ENCODE measurements at places on chromosomes 1 and 21.

- no peak for DNase-seq
Measured at GRCh38 chr1:241589521-241589920, 50.6 kb downstream of the CHML start.

GRCh38 chr1:62353853-62354252 is 34.6 kb upstream of the KANK4 start:
- no peak for DNase-seq

- peak; percentile 87 for DNase-seq
Measured at GRCh38 chr21:33948096-33948950, 32.7 kb upstream of the ATP5PO start.

DNA sequence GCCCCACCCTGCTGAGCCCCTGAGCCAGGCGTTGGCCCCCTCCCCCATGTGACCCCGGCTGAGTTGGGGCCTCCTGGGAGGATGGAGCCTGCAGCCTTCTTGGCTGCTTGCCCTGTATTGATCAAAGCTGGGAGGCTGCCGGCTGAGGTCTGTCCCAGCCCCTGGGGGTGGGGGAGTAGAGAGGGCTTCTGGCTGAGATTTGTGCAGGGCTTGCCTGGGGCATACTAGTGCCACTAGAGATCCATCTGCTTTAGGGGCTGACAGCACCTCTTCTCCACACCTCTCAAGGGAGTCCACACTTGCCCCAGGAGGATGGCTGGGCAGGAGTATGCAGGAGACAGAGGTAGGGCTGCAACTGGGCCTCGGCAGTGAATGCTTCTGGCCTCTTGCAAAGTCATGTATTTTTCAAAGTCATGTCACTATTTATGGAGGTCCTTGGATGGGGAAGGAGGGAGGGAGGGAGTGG is 53.6 kb upstream of the SSBP3 start:
- no peak for DNase-seq

DNA sequence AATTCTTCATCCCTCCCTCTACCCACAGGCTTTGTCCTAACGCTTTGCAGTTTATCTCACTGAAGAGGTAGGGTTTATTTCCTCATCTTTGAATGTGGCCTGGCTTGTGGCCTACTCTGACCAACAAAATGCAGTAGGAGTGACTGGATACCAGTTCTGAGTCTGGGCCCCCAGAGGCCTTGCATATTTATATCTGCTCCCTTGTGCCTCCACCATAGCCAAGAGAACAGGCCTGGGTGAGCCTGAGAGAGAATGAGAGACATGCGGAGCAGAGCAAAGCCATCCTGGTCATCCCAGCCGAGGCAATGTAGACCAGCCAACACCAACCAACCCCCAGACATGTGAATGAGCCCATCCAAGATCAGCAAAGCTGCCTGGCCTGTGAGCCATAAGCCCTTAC is 30.3 kb downstream of the SMIM12 start:
- peak; percentile 44 for DNase-seq

DNA sequence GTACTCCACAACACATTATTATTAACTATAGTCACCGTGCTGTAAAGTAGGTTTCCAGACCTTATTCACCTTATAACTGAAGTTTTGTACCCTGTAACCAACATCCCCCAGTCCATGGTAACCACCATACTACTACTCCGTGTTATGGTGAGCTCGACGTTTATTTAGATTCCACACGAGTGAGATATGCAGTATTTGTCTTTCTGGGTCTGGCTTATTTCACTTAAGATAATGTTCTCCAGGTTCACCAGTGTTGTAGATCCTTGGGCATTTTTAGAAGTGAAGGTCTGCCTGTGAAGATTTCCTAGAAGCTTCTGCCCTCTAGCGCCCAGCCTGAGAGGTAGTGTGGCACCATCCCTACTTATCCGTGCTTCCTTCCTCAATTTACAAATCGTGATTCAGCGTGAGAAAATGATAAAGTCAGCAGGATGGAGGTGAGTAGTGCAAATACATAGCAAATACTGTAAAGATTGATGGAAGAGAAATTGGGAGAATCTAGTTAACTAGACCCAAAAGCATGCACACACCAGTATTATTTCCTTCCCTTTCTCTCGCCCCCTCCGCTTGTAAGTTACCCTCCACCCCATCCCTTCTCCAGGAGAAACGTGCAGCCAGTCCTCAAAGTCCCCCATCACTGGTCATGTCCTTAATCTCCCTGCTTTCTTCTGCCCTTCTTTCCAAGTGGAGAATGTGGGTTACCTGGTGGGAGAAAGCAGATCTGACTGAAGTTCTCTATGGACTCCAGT is 36.0 kb upstream of the DISC1 start:
- peak; percentile 71 for DNase-seq

- peak; percentile 32 for DNase-seq
Measured at GRCh38 chr1:19091196-19091953, 118.7 kb downstream of the UBR4 start.

DNA sequence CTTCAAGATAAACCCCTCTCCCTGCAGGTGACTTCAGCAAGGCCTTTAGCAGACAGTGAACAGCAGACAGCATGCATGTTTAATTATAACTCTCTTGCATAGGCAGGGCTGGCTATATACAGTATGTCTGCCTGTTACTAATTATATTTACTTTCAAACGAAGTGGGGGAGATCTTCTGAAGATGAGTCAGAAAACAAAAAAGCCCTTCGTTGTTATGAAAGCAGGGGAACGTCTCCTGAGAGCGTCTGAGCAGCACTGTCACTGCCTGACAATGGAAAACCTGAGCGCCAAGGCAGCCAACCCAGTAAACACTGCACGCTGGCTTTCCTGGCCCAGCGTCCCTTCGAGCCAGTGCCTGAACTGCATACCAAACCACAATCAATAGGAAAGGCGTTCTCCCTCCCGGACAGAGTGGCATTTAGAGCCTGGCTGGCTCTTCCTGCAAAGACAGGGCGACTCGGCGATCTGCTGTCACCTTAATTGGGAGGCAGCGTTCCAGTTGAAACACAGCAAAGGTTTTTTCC is 54.1 kb downstream of the TOMM20 start:
- DNase-seq = peak; percentile 73

GRCh38 chr1:230169454-230170152 is 102.6 kb downstream of the GALNT2 start:
- no peak for DNase-seq

- DNase-seq = no peak
Measured at GRCh38 chr1:14141656-14142055, 441.7 kb downstream of the PRDM2 start.

GRCh38 chr21:43637530-43638158 is 21.6 kb downstream of the HSF2BP start:
- DNase-seq = no peak

DNA sequence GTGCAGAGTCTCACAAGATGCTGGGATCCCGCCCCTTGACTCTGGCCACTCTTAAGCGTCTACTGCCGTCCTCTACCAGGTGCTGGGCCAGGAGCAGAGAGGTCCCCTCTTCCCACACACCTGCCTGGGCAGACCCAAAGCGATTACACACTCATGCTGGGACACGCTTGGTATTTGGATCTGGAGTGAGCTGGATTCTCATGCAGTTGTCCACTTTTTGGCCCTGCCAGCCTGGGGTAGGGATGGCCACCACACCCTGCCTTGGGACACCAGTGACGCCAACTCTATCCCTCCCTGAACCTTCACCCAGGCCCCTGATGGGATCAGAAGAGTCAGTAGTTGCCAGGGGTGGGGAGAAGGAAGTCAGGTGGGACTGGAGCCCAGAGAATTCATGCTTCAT is 28.6 kb downstream of the ITPKB start:
- DNase-seq = no peak

- DNase-seq = no peak
Measured at GRCh38 chr1:64046243-64046642, 157.2 kb upstream of the UBE2U start.

- DNase-seq = peak; percentile 50
Measured at GRCh38 chr1:157878059-157878458, 36.5 kb upstream of the CD5L start.

- no peak for DNase-seq
Measured at GRCh38 chr1:43220905-43221778, 48.6 kb upstream of the TMEM125 start.

GRCh38 chr1:230425252-230426091 is 660 bp downstream of the PGBD5 start:
- no peak for DNase-seq

DNA sequence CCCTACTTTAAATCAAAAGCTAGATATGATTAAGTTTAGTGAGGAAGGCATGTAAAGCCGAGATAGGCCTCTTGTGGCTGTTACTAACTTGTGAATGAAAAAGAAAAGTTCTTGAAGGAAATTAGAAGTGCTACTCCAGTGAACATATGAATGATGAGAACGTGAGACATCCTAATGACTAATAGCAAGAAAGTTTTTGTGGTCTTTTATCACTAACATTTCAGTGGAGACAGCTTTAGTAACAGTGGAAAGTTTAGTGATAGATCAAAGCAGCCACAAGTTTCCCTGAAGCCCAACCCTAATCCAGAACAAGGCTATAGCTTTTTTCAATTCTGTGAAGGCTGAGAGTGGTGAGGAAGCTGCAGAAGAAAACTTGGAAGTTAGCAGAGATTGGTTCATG is 73.6 kb upstream of the LRRC8B start:
- peak; percentile 22 for DNase-seq

- DNase-seq = no peak
Measured at GRCh38 chr1:41872074-41872473, 46.6 kb downstream of the HIVEP3 start.

- DNase-seq = peak; percentile 39
Measured at GRCh38 chr1:197526736-197527371, 248.4 kb downstream of the DENND1B start.

DNA sequence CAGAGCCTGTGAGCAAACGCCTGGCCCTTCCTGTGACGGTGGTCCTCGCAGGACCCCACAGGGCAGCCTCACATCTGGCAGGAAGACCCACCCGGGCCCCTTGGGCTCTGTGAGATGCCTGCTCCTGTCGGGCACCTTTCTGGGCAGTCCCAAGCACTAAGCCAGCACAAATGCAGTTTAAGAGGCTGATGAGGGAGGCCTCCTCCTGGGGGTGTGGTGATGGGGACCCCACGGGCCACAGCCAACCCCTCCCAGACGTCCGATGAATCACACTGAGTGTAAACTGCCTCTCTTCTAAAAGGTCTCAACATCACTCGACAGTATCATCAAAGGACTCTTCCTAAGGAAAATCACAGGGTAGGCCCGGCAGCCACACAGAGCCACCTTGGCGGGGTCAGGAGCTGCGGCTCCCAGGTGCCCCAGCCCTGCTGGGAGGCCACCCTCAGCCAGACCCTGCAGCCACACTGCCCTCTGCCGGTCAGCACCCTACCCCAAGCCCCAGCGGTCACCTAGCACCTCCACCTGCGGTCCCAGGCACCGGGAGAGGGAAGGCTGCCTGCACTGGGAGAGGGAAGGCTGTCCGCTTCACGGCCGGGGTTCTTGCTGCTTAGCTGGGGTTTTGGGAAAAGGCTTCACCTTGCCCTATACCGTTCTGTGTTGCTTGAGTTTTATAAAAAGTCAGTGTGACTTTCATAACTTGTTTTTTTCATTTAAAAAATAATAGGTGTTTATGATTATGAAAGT is 3.9 kb upstream of the PRKCZ start:
- DNase-seq = no peak

GRCh38 chr1:234535763-234536515 is 57.0 kb upstream of the TARBP1 start:
- DNase-seq = peak; percentile 23

DNA sequence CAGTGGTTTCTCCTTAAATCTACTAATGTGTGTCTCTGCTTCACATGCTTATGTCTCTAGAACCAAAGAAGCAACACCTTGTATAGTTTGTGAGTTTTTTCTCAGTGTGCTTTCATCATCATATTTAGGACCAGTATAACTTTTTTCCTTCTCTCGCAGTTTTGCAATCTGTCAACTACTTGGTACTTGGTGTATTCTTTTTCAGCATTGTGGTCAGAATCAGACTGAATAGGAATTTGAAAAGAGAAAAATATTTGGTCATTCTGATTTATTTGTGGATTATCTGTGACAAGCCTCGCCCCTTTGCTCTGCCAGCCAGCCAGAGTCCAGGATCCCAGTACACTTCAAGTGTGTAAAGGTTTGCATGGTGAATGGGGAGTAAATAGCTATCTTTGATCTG is 122.3 kb downstream of the C1orf21 start:
- DNase-seq = no peak

- peak; percentile 70 for DNase-seq
Measured at GRCh38 chr1:211531194-211532087, 39.5 kb upstream of the RD3 start.

DNA sequence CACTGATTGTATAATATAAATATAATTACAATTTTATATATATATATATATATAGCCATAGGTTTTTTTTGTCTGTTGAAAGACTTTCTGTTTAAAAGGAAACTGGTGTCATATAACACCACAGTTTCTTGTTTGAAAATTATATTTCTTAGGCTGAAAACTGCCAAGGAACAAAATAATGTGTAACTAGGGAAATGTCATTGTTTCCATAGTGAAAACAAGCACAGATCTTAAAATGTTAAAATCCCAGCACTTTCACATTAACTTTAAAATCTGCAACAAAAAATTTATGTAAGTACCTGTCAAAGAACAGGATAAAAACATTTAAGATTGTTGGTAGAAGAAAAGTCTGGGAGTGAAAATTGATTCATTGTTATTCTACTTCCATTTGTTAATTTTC is 104.2 kb downstream of the ATP6V1G3 start:
- DNase-seq = no peak

Measured in myocyte (in vitro differentiated cells).